ENCODE measurements at places on chromosomes 2 and 18. TPM values are rescaled to one million over a fixed set of nuclear protein-coding genes. Genes with fewer than 3 reads are reported as not detected.

Gene TRIM54
- not detected for total RNA-seq

Gene APOB
- total RNA-seq = under 0.01 TPM

Gene ZNG1B
- total RNA-seq = 44.0 TPM

Gene CYBRD1
- 340 TPM for total RNA-seq

Gene MC4R
- total RNA-seq = not detected

Gene IL36A
- total RNA-seq = not detected

Gene BCL2
- total RNA-seq = 2.2 TPM

Gene TYMS
- 7.4 TPM for total RNA-seq

Gene FAM237A
- total RNA-seq = not detected

Gene MATN3
- 1.5 TPM for total RNA-seq

Gene ELAC1
- 5.4 TPM for total RNA-seq

Gene C18orf54
- total RNA-seq = 1.3 TPM

Data from smooth muscle cell of bladder (primary cell).